ENCODE measurements at places on chromosomes 11 and 22. TPM values are rescaled to one million over a fixed set of nuclear protein-coding genes. Genes with fewer than 3 reads are reported as not detected.

- DNase-seq = no peak
Measured at GRCh38 chr11:109349276-109350080, 72.5 kb upstream of the C11orf87 start.

- DNase-seq = no peak
Measured at GRCh38 chr11:113247966-113248365, 66.4 kb upstream of the TTC12 start.

- DNase-seq = no peak
Measured at GRCh38 chr11:110022548-110022947, 70.6 kb upstream of the ZC3H12C start.

PDGFB gene
- 7.1 TPM for total RNA-seq

- DNase-seq = no peak
Measured at GRCh38 chr11:13135385-13136271, 126.5 kb downstream of the RASSF10 start.

GRCh38 chr11:111944139-111944538, 7.0 kb downstream of the DIXDC1 start:
- DNase-seq = no peak
